ENCODE measurements at places on chromosomes 6 and 20.
A peak's percentile ranks its signal among the peaks of the same experiment; 100 is the strongest.

DNA sequence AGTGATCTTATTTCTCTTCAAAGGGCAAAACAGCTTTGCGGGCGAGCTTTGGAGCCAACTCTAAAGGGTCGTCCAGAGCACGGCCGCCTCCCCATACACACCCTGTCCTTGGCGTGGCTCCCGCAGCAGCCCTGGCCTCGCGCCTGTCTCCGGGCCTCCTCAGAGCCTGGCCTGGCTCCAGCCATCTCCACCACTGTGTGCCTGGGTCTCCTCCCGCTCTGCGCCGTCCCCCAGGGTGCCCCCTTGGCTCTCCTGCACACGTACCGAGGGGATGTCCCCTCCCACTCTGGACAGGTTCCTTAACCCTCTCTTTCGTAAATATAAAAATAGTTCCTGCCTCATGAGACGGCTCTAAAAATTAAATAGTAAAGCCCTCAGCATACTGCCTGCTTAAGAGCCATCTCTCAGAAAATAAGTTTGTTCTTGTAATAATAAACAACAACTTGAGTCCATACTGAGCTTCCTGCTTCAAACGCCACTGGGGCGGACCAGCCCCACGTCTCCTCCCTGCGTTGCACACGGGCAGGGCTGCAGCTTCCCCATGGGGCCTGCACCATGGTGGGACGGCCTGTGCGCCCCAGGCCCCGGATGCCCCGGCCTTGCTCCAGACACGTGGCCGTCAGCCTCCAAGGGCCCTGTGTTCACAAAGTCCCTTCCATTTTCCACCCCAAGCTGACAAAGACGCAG is 226.2 kb downstream of the TTLL2 start:
- DNase-seq: peak; percentile 80

DNA sequence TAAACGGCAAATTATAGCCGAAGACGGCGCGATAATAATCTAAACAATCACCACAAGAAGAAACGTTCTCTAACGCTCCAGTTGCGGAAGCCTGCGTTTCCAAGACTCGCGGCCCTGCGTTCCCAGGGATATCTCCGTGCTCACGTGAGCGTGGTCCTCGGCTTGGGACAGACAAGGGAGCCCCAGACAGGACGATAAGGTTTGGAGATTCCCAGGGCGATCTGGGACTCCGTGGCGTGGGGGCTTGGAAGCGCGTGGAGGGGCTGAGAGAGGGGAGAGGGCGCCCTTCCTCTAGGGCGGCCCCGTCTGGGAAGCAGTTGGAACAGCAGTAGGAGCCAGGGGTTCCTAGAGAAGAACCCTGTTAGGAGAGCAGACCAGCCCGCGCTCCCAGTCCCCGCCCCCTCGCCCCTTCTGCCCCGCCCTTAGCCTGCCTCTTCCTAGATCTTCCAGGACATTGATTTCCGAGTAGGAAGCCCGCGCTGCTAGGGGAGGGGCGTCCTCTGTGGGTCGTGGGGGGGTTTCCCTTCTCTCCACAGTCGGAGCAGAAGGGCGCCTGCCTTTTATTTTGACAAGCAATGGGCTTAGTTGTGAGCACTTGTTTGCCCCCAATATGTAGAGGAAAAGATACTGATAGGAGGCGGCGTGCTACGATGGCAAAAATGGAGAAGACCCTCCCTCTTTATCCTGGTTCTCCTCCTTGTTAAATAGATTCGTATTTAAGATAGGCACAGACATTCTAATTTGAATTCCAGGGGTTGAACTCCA is 10.6 kb downstream of the NRN1 start:
- peak; percentile 67 for DNase-seq

DNA sequence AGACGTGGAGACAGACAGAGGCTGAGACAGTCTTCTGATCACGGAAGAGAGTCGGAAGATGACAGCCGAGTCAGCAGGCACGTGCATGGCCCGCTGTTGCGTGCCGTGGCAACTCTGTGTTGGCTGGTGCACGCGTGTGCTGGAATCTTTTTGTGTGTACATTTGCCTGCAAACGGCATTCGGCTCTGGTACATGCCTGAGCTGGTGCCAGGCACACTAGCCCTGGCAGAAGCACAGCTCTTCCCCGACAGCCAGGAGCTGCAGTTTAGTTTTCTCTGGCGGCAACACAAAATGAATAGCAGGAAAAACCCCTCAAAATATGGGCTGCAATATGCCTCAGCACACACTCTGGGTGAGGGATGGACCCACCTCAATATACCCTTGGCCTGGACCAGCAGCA is 769 bp upstream of the PDYN start:
- no peak for DNase-seq

GRCh38 chr20:50040432-50041245 is 57.9 kb downstream of the SNAI1 start:
- no peak for DNase-seq

GRCh38 chr6:121723623-121724022 is 288.2 kb downstream of the GJA1 start:
- no peak for DNase-seq

DNA sequence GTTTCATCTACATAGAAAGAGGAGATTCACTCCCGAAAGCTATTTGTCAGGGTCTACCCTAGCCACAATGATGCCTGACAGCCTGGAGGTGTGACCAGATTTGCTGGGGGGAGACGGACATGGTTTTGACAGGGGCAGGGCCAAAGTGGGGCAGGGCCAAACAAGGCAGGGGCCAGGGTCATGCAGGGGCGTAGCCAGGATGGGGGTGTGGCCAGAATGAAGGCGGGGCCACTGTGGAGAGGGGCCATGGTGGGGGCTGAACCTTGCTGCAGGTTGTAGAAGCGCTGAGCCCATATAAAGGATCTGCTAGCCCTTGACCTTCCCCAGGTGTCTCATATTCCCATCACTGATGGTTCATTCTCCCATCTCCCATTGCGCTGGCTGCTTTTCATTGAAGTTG is 184.1 kb upstream of the SULF2 start:
- no peak for DNase-seq

GRCh38 chr6:41781366-41781730 is 766 bp downstream of the PRICKLE4 start:
- no peak for DNase-seq

GRCh38 chr20:59495894-59496510 is 108.3 kb upstream of the PHACTR3 start:
- DNase-seq: peak; percentile 61

- DNase-seq: no peak
Observed at GRCh38 chr20:5548107-5548506, 202.1 kb upstream of the SHLD1 start.

DNA sequence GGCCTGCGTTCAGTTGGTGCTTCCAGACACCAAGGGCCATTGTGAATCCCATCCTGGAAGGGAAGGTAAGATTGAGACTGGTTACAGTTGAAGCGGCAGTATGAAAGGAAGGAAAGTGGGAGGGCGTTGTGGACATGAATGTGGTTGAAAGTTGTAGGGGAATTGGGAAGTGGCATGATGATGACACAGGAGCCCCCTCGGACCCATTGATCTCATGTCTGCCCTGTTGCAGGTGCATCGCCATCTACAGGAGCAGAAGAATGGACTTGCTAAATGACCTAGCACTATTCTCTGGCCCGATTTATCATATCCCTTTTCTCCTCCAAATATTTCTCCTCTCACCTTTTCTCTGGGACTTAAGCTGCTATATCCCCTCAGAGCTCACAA is 5.5 kb downstream of the HLA-DQA1 start:
- no peak for DNase-seq

DNA sequence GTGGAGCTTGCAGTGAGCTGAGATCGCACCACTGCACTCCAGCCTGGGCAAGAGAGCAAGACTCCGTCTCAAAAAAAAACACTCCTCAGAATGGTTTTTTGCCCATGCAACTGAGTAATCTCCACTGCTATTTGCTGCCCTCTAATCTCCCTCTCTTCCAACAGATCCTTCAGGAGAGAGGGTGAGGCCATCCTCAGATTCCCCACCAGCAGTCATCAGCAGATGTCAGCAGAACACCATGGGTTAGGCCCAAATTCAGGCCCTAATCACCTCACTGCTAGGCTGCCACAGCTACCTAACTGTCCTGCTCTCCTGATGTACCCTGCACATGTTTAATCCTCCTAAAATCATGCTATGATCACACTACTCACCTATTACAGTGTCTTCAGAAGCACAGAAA is 63.2 kb upstream of the BEND6 start:
- no peak for DNase-seq

- no peak for DNase-seq
Observed at GRCh38 chr6:131042664-131043063, 20.4 kb downstream of the EPB41L2 start.

- peak; percentile 92 for DNase-seq
Observed at GRCh38 chr20:16573001-16573965, at the start of gene KIF16B. Gene KIF16B (minus strand): TSS chr20:16573448. CDS start chr20:16573275, 173 bp downstream.

DNA sequence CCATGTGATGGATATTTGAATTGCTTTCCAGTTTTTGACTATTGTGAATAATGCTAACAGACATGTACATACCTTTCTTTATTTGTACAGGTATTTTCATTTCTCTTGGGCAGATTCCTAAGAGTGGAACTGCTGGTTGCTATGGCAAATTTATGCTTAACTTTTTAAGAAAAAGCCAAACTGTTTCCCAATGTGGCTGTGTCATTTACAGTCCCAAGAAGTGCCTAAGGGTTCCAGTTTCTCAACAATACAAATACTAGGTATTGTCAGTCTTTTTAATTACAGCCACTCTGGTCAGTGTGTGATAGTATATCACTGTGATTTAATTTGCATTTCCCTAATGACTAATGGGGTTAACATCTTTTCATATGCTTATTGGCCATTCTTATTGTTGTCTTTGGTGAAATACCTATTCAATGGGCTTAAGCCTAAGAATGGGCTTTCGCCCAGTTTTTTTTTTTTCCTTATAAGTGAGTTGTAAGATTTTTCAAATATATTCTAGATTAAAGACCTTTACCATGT is 10.3 kb downstream of the REPS1 start:
- DNase-seq: no peak

- no peak for DNase-seq
Observed at GRCh38 chr6:22965889-22966288, 396.5 kb downstream of the HDGFL1 start.

- no peak for DNase-seq
Observed at GRCh38 chr6:131015025-131015591, 47.9 kb downstream of the EPB41L2 start.

DNA sequence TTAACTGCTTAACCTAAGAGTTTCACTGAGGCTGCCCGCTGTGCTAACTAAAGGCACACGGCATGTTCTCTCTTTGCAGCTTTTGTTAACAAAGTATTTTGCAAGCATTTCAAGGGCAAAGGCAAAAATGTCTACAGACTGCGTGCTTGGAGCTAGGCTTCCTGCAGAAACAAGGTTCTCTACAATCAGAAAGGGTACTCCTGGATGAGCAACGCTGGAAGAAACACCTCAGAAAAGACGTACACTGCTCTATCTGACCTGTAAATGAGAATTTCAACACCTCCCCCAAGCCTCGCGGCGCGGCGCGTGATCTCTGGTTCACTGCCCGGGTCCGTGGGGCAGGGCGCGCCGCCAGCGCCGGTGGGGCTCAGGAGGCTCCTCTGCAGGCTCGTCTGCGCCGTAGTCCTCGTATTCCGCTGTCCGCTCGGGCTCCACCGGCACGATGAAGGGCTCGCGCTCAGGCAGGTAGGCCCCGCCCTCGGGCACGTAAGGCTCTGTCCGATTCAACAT is 120.9 kb downstream of the COL12A1 start:
- DNase-seq: no peak

GRCh38 chr6:162825597-162825996 is 97.8 kb downstream of the PACRG start:
- no peak for DNase-seq

- DNase-seq: no peak
Observed at GRCh38 chr6:4624726-4625125, 151.5 kb upstream of the CDYL start.

DNA sequence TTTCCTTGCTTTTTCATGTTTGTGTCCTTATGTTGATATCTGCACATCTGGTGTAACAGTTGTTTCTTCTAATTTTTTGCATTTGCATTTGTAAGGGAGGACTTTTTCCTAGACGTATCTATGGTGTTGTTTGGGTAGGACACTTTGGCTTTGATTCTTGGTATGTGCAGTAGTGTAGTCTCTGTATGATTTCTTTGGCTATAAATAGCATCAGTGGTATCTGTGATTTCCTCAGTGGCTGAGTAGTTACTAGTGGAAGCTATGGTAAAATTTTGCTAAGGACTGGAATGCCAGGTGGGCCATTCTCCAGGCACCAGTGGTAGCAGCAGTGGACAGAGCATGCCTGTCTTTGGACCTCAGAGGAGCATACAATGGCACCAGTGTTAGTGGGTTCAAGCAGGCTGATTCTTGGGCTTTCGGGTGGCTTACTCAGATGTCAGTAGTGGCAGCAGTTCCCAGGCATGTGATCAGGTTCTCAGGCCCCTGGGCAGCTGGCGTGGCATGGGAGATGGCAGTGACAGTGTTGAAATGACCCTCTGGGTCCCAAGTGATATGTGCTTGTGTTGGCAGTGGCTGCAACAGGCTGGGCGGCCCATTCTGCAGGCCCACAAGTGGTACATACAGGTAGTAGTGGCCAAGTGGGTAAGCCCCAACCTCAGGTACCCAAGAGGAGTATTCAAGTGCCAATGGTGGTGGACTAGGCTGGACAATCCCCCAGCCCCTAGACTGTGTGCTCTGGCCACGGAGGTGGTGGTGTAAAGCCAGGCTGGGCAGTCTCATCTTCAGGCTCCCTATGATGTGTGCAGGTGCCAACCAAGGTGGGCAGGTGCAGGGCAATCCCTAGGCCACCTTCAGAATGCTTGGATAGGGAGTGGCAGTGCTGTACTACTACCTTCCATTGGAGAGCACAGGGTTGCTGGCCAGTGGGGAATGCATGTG is 54.5 kb downstream of the PLCG1 start:
- DNase-seq: no peak
